ENCODE measurements at places on chromosomes 11 and 22. TPM values are rescaled to one million over a fixed set of nuclear protein-coding genes. Genes with fewer than 3 reads are reported as not detected.

- DNase-seq, result no peak
These were observed 896.9 kb downstream of the KCNA4 start for GRCh38 chr11:29119707-29120618.

GRCh38 chr11:80282643-80283042, 841.8 kb upstream of the TENM4 start:
- no peak for DNase-seq

KCNQ1 gene
- 41.8 TPM for total RNA-seq

GRCh38 chr11:12728417-12728816, 54.2 kb downstream of the TEAD1 start:
- no peak for DNase-seq

CHADL gene
- 10.3 TPM for total RNA-seq

MMP7 gene
- total RNA-seq, result not detected

DNA sequence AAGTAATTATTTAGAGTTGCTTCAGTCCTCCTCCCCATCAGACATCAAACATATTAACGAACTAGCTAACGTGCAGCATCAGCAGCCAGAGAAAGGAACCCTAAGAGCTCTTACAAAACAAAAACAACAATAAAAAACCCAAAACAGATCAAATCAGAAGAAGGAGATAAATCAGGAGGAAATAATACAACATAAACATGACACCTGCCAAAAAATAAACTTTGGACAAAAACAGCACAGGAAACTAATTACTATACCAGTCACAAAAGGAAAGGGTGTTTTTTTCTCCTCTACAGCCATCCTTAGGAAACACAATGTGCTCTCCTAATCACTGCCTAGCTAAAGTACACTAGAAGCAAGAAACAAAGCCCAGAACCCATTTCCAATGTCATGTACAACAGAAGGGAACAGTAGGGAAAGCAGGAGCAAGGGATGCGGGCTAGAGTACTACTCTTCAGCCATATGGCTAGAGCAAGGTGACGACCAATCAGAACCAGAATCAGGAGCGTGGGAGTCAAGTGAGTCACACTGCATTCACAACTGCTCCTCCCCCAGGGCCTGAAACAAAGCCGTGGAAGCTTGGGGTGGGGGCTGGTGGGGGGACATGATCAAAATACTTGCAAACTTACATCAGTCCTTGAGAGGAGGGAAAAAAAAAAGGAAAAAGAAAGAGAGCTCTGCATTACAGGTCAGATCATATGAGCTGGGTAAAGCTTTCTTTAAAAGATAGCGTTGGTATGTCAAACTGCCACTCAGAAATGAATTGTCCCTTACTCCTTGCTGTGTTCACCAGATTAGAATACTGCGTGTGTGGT, 60.4 kb downstream of the LARGE2 start:
- DNase-seq, result peak; percentile 18

GRCh38 chr22:46974631-46975585, 212.5 kb downstream of the TBC1D22A start:
- DNase-seq, result no peak

GRCh38 chr22:46127556-46127955, 22.8 kb upstream of the PPARA start:
- DNase-seq, result no peak

DNA sequence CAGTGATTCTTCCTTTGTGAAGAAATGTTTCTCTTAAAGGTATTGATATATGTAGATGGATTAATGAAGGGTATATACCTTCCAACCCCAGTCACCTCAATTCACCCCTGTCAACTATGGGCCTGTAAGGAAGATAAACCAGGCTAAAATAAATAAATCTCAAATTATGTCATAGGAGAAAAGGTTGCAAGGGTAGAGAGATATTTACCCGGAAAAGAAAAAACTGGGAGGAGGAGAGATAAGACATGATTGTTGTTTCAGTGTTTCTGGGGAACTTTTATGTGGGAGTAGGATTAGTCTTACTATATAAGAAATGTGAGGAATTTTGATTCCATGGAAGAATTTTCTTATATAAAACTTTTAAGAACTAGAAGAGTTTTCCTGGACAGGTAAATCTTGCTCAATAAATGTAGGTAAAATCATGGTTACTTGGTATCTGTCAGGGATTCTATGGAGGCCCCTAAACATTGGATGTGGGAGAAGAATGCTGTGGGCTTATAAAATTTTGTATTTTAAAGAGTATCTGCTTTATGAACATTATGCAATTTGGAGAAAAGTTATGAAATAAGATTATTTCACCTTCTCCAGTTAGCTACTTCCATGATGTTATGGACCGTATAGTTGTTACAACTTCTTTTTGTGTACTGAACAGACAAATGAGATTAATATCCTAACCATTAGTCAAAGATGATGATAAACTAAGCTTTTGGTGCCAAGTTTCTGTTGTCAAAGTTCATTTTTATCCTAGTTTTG, 6.4 kb downstream of the YAP1 start:
- no peak for DNase-seq

LDLRAD3 gene
- total RNA-seq, result 1.0 TPM

DNA sequence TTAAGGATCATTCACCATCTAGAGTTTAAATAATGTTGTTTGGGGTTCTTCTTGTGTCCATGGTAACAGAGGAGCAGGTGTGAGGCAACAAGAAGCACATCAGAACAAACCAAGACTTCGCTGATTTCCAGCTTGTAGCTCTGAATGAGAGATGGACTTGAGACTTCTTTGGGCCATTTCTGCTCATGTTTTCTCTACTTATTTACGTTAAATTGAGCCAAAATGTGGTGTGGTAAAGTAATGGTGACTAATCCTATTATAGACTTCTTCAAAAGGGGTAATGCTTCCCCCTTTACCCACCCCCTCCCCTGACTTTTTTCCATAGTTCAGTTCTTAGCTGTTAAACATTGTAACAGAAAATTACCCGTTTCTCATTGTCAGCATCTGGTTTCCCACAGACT, 65.2 kb downstream of the CSTPP1 start:
- no peak for DNase-seq

- DNase-seq, result no peak
These were observed 4.3 kb downstream of the DGCR6L start for GRCh38 chr22:20315337-20316216.

- peak; percentile 70 for DNase-seq
These were observed at the start of gene TTLL12 for GRCh38 chr22:43186272-43187170. TTLL12 (minus strand) TSS chr22:43187134; CDS start chr22:43187069, 65 bp downstream.

DNA sequence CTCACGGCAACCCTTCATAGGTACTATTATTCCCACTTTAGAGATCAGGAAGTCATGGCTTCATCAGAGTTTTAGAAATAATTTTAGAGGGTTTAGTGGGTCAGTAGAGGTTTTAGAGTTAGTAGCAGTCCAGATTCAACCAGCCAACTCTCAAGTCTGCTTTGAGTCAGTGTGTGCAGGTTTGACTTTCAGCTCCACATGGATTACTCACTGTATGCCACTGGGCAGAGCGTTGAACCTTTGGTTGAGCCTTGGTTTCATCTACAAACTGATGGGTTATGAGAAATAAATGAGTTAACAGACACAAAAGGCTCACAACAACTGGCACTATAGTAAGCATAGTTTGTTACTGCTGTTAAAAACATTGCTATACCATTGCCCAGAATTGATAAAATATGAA, 19.0 kb upstream of the TP53AIP1 start:
- DNase-seq, result no peak

DNA sequence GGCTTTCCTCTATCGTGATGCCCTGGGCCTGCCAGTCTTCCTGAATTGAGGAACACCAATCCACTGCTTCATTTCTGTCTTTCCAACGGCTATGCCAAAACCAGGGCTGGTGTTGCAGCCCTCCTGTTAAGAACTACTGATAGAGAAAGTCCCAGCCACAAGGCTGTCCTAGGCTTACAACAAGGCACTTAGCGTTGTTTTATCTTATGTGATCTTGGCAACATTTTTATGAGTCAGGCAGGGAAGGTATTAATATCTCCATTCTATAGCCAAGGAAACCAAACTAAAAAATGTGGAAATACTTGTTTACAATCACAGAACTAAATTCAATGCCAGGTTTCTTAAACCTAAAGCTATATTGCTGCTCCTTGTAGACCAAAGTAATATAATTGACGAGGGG, 89.9 kb upstream of the AMOTL1 start:
- no peak for DNase-seq

- DNase-seq, result no peak
These were observed 1026.6 kb downstream of the BRD1 start for GRCh38 chr22:48800886-48801607.

DNA sequence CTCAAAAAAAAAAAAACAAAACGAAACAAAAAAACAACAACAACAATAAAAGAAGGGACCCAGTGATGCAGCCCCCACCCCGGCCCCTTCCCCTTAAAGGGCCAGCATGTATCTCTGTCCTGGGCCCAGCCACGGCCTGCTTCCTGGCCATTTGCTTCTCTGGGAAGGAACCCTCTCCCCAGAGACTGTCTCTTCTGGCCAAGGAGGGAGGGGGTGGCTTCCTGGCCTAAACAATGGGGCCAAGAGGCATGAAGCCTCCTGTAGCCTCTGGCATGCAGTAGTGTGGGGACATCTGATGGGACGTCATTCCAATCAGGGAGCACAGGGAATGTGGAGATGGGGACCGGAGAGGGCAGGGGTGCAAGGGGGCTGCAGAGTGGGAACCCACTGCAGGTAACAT, 25.5 kb upstream of the PDGFB start:
- no peak for DNase-seq

- no peak for DNase-seq
These were observed 10.2 kb downstream of the RAB38 start for GRCh38 chr11:88164806-88165585.

EED gene
- 13.1 TPM for total RNA-seq

- DNase-seq, result no peak
These were observed 9.3 kb upstream of the NUP50 start for GRCh38 chr22:45154383-45154782.

GRM5 gene
- total RNA-seq, result not detected

DNA sequence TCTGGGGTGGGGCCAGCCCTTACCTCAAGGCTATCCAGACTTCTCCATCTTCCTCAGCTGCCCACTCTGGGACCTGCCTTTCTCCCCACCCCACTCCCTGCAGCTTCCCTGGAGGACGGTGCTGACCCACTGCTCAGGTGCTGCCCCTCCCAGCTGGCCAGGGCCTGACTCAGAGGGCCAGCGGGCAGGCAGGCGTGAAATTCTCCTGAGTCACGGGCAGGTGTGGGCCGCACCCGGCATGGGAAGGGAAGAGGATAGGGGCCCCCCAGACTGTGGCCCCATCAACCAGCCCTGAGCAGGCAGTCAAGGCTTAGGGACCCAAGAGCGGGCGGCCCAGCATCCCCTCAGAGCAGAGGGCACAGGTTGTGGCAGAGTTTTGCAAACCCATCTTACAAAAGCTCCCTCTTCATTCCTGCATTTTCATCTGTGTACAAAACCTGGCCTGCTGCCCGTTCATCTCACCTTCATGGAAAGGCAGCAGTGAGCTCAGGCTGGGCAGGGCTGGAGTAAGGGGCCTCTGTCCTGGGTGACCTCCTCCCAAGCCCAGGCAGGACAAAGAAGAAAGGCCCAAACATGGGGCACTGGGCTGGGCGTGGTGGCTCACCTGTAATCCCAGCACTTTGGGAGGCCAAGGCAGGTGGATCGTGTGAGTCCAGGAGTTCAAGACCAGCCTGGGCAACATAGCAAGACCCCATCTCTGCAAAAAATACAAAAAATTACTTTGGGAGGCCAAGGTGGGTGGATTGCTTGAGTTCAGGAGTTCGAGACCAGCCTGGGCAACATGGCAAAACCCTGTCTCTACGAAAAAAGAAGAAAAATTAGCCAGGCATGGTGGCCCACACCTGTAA, 6.1 kb downstream of the RHOD start:
- DNase-seq, result no peak

DNA sequence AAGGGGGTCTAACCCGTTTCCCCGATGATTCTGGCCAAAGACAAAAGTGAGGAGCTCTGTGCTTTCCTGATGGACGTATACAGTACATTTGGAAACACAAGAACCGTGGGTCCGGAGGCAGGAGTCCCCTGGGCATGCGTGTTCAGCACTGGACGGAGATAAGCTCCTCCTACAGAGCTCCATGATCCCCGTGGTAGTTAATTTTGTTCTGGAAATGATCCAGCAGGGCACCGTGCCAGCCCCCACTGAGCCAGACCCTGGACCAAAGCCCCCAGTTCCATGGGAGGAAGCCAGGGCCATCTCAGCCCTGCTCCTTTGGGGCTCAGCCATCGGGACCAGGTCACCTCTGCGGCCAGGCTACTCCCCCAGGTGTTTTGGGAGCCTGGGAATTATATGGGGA, 83.3 kb downstream of the TRMU start:
- DNase-seq, result no peak

DNA sequence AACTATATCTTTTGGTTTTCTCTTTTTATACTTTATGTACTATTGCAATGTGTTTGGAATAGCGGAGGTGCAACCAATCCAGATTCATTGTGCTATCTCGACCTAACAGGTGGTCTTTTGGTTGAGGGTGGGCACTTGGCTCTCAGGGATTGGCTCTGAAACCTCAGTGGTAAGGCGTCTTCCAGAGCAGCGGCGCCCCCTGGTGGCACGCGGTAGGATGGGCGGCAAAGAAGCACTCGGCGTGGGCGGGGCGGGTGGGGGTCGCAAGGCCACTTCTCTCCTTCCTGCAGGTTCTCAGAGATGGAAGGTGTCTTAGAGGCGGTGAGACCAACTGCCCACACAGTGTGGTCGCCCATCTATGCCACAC, 19.2 kb upstream of the PLET1 start:
- peak; percentile 70 for DNase-seq

DNA sequence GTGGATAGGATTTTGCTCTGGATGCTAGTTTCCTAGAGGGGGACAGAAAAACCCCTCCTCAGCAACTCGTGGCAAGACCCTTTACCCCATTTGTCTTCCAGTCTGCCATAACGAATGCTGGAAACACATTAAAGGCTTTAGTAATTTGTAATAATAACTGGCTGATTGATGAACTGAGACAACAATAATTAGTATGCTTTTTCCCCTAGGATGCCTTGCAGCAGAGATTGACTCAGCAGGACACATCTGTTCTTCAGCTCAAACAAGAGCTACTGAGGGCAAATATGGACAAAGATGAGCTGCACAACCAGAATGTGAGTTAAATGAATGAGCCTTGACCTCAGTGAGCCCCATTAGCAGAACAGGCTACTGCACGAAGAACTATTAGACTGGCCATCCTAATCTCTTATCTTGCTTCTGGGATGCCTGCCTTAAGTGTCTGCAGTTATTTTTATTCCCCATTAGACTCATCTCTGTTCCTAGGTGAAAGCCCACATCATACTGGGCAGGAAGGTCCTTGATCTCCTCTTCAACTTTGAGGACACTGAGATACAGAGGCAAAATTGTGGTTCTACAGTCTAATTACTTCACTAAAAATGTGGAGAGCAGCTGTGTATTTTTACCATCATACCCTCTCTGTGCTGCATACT, 32.9 kb upstream of the DLAT start:
- no peak for DNase-seq

MB gene
- 16,708 TPM for total RNA-seq

Measured in left ventricle myocardium inferior (tissue), 1 donor.